ENCODE measurements at places on chromosomes 1 and 21.

DNA sequence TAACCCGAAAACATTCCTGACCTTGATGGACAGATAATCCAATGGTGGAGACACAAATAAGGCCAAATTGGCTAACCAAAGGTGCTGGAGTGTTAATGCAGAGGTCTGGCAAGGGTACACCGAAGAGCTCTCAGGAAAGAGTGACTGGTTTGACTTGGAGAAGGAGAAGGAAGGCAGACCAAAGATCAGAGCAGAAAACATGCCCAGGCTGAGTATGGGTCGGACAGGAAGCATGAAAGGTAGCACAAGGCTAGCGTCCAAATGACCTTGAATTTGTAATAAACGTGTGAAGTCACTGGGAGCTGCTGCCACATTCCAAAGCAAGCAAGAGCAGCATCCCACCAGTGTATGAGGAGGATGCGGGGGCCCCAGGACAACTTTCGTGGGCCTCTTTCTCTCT is 45.7 kb downstream of the APP start:
- no peak for DNase-seq

- DNase-seq: no peak
These were observed 249.4 kb downstream of the NPHP4 start for GRCh38 chr1:5742801-5743200.

GRCh38 chr21:37974081-37974480 is 57.8 kb upstream of the KCNJ6 start:
- DNase-seq: no peak

DNA sequence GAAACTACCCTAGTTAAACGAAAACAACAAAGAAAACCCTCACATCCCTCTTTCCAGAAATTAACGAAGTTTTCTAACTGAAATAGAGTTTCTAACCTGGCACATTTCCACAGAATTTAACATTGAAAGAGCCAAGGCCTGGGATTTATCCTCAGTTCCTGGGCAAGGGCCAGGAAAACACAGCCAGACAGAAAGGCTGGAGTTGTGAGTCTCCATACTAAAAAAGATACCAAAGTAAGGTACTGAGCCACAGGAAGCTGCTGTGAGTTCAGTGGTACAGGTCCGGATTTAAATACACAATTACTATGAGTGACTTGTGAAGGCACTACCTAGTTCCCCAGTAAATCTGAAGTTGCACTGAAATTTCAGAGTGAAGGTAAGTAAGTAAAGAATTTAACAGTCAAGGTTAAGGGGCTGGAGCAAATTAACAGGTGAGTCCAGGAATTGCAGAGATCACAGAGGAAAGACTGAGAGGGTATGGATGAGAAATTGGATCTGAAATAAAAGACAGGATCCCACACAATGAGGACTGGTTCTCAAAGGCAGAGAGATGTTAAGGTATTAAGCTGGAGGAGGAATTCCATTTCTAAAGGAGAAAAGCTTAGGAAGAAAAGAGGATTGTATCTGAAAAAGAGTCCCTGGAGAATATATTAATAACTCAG is 905 bp downstream of the LIX1L start:
- no peak for DNase-seq

GRCh38 chr1:93701629-93702028 is 20.0 kb upstream of the BCAR3 start:
- DNase-seq: no peak

DNA sequence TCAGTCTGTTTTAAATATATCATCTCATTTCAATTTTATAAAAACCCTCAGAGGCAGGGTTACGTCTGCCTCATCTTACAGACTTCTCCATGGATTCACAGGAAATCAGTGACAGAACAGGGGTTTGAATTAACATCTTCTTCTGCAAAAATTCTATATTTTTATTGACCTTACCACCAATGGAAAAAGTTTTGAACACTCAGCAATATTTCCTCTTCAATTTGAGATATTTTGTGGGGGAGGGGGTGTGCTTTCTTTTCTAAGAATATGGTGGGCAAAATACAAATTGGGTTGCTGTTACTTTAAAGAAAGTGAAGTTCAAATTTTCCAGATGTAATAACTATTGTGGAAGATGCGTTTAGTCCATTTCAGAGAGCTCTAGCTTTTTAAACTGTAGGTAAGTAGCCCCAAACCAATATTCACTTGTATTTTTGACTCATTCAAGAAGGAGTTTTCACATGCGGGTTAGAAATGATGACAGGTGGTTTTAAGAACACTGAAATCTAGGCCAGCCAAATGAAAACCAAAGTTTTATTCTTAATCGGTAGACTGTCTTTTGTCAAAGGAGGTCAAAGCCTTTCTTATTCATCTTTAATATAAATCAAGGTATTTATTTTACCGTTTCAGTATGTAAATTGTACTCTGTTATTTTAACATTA is 17.4 kb downstream of the TGFB2 start:
- DNase-seq: no peak

GRCh38 chr1:8562222-8562621 is 244.3 kb downstream of the SLC45A1 start:
- DNase-seq: no peak
